ENCODE measurements at places on chromosomes 11 and 22.

GRCh38 chr11:26947904-26948639 is 45.8 kb upstream of the FIBIN start:
- no peak for DNase-seq

GRCh38 chr11:47469361-47470179 is 20.6 kb upstream of the RAPSN start:
- no peak for DNase-seq

GRCh38 chr11:80280737-80281136 is 839.9 kb upstream of the TENM4 start:
- DNase-seq: no peak

DNA sequence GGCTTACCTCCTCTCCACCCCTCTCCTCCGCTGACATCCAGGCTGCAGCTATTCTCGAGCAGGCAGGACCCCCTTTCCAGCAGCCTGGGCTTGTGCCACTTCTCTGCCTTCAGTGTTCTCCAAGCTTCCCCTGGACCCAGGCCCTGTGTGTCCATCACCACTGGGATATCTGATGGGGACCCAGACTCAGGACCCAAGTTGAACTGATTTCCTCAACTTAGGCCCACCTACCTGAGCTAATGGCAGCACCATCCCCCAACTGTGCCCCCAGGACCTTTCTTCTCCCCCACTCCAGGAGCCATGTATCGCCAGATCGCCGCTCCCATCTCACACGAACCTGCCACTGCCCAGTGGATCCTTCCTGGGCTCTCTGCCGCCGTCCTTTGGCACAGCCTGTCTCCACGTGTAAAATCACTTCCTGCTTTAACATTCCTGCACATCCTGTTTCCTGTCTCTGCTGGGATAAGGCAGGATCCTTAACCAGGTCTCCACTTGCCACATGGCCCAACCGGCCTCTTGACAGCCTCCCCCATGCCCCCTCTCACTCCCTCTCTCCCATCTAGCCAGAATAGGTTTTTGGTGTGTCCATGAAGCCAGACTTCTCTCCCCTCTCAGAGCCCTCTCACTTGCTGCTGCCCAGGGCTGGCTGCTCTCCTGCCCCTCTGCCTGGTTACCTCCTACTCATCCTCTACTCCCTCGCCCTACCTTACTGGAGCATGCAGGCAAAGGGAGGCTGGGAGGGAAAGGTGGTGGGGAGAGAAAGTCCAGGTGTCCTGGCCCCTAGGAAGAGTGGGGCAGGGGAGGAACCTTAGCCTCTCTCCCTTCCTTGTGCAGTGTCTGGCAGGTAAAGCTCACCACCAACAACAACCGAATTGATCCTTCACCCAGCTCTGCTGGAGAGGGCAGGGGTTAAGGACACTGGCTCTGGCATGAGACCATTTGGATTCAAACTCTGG is 9.4 kb downstream of the SPATA19 start:
- DNase-seq: no peak

- DNase-seq: peak; percentile 52
Observed at GRCh38 chr22:30178181-30179126, 68.1 kb downstream of the LIF start.

GRCh38 chr22:29817724-29818123 is 20.4 kb downstream of the ASCC2 start:
- no peak for DNase-seq

DNA sequence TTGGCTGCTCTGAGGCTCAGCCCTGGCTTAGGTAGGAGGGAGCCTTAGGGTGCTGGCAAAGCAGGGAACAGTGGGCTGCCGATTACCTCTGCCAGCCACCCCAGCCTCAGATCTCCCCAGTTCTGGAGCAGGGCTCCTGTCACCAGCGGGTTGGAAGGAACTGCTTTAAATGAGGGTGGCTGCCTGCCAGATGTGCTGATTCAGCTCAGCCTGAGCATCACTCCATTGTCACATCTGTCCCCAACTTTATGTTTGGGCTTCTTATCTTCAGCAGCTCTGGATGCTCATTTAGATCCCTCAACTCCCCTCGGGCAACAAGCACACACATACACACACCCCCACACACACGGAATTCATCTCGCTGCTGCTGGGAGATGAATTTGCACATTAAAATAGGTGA is 16.9 kb upstream of the ANKK1 start:
- DNase-seq: no peak

- DNase-seq: no peak
Observed at GRCh38 chr11:45881708-45882368, 3.6 kb upstream of the MAPK8IP1 start.

GRCh38 chr11:128595775-128596174 is 8.4 kb upstream of the ETS1 start:
- no peak for DNase-seq

- no peak for DNase-seq
Observed at GRCh38 chr11:128686021-128686741, 7.7 kb upstream of the FLI1 start.

- DNase-seq: no peak
Observed at GRCh38 chr11:86787018-86787536, 13.3 kb upstream of the PRSS23 start.

GRCh38 chr11:35663408-35663702 is 780 bp downstream of the TRIM44 start:
- DNase-seq: no peak

- DNase-seq: peak; percentile 68
Observed at GRCh38 chr11:117953024-117953671, 23.9 kb upstream of the TMPRSS13 start.

- no peak for DNase-seq
Observed at GRCh38 chr11:114775875-114776621, 97.7 kb downstream of the NXPE2 start.

DNA sequence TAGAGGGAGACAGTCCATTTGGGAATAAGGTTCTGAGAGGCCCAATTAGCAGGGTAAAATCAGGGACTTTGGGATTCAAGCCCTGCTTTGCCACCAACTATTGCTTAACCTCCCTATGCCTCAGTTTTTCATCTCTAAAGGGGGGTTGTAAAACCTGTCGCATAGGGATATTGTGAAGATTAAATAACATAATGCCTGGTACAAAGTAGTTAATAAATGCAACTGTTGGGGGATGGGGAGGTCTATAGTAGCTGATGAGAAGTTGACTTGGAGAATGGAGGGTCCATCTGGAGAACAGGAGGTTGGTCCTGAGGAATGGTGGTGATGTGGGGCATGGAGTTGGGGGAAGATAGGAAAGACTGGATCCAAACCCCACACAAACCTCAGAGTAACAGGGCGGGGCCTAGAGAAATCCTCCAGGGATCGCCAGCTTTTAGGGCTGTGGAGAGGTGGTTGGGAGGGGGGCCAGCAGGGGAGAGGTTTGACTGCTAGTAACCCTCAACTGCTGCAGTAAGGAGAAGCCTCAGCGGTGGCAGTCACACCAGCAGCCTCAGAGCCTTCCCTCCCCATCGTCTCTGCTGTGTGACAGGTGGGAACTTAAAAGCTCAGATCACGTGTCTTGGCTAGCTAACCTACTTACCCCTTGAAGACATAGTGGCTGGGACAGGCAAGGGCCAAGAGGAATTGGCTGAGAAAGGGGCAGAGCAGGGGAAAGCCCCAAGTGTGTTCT is 1.1 kb upstream of the ABCG4 start:
- no peak for DNase-seq

DNA sequence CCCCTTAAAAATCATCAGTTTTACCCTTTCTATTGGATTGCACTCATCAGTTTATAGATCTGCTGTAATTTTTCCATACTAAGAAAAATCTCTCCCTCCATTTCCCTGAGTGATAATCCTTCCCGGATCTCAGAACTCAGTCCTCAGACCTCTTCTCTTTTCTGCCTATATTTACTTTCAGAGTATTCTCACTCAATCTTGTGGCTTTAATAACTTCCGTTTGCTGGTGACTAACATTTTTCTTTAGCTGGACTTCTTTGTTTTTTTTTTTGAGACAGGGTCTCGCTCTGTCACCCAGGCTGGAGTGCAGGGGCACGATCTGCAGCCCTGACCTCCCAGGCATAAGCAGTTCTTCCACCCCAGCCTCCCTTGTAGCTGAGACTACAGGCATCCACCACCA is 10.4 kb downstream of the ATXN10 start:
- no peak for DNase-seq

DNA sequence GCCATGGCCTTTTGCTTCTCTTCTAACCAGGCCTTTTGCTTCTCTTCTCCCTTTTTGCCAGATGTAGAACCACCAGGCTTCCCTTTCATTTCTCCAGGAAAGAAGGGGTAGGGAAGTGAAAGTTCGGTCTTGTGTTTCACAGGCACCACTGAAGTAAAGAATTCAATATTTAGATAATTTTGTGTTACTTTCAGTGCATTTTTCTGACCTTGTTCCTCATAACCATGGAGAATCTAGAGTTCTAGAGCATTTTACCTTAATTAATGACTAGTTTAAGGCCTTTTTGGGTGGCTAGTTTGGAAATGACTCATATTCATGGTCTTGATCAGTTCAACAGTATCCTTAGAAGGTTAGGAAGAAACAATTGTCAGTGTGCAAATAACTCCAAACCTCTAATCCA is 22.7 kb downstream of the GRAMD1B start:
- no peak for DNase-seq

GRCh38 chr11:14237444-14237961 is 121.5 kb downstream of the RRAS2 start:
- no peak for DNase-seq
